ENCODE measurements at places on chromosomes 1 and 21.

DNA sequence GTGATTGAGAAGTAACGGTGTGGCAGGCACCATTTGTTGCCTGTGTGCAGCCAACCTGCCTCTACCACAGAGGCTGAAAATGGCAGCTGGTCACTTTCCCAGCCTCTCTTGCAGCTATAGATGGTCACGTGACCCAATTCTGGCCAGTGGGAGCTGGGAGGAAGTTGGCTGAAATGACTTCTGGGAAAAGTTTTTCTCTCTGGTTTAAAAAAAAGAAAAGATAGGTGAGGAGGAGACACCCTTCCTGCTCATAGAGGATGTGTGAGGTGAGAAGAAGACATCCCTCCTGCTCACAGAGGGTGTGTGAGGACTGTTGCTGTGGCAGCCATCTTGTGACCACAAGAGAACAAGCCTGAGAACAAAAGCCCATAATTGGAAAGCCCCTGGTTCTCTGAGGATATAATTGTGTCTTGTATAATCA is 122.8 kb downstream of the SYF2 start:
- peak; percentile 57 for DNase-seq

- DNase-seq, result peak; percentile 35
Observed at GRCh38 chr1:165717918-165718515, 19.7 kb upstream of the ALDH9A1 start.

DNA sequence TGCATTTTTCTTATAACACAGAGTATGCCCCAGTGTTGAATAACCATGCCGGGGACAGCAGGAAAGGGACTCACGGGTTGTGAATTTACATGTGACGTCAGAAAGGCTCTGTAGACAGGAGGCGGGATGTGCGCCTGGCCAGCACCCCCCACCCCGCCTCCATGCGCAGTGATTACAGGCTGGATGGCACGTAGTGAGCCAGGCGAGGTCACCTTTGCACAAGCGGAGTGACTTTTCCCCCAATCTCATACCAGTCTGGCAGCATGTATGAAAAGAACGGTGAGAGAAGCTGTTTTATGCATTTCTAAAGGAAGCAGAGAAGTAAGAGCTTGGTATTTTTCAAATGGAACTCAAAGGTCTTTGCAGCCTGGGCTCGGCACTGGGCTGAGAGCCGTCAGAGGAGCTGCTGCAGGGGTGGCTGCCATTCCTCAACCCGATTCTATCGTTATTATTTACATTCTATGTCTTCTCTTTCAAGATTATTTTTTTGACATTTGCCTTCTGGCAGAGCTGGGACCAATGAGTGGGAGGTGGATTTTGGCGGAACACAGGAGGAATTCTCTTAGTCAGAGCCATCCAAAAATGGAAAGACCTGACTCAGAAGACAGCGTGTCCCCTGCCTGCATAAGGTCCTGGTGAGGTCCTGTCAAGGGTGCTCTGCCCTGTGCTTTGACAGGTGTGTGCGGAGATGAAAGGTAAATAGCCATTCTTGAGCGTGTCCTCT is 115.6 kb upstream of the SLC45A1 start:
- DNase-seq, result no peak

- no peak for DNase-seq
Observed at GRCh38 chr1:224368409-224368808, 11.7 kb downstream of the CNIH4 start.

DNA sequence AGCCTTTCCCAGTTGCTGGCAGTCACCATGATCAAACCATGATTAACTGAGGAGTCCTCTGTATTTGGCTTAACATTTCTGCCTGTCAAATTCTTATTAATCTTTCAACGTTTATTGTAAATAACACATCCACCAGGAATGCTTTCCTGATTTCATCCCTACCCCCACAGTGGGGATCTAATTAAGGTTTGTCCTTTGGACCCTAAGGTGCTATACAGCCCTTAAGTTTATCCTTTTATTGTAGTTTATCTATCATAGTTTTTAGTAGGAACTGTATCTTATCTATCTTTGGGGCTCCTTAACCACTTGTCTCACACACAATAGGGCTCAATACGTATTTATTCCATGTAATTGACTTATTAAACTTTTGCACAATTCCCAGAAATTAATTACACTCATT is 61.0 kb downstream of the SPATA46 start:
- DNase-seq, result no peak

DNA sequence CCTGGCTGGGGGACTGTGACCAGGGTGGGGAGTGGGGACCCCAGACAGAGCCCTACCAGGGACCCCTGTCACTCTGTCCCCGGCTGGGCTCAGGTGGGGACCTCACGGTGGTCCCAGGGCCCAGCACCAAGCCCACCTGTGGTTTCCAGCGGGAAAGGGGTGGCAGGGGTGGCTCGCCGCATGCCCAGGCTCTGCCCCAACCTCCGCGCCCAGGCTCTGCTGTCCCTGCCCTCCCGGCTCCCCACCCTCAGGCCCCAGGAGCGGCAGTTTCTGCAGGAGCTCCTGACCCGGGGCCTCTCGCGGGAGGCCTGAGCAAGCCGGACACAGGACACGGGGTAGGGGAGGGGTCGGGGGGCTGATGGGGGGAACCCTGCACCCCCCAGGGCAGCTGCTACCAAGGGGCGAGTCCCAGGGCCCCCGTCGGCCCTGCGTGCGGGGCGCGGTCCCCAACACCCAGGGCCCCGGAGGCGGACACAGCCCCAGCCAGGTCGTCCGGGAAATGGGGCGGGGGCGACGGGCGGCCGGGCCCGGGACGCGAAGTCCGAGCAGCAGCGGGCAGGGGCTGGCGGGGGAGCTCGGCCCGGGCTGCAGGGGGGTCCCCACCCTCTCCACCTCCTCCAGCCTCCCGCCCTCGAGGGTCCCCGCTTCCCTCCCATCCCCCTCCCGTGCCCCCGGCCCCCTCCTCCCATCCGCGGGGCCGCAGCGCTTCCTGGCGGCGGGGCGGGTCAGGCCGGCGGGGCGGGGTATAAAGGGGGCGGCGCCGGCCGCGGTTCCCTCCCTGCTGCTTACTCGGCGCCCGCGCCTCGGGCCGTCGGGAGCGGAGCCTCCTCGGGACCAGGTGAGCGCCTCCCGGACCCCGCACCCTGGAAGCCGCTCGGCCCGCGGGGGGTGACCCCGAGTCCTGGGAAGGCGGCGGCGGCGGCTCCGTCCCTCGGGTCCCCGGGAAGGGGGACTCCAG is at the start of gene COL6A2:
Gene COL6A2 (plus strand): TSS at position 777 of the 958 bp plus-strand sequence.
- DNase-seq, result peak; percentile 49

- no peak for DNase-seq
Observed at GRCh38 chr1:35832276-35832905, 24.6 kb downstream of the AGO4 start.

DNA sequence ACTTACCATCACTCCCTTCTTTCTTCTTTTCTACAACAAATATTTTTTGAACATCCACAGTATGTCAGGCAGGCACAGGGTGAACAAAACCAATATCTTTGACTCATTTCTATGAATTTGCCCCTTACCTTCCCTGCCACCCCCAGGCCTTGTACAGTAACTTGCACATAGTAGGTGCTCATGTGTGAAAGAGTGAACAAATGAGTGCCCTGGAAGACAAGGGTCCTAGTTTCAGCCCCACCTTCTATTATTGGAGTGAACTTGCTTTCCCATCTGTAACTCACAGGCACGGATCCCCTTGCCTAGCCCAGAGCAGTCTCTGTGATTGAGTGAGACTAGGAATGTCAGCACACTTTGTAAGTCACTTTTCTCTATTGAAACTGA is 12.8 kb downstream of the ZDHHC18 start:
- DNase-seq, result no peak

- DNase-seq, result no peak
Observed at GRCh38 chr1:215114154-215114933, 31.8 kb downstream of the KCNK2 start.

DNA sequence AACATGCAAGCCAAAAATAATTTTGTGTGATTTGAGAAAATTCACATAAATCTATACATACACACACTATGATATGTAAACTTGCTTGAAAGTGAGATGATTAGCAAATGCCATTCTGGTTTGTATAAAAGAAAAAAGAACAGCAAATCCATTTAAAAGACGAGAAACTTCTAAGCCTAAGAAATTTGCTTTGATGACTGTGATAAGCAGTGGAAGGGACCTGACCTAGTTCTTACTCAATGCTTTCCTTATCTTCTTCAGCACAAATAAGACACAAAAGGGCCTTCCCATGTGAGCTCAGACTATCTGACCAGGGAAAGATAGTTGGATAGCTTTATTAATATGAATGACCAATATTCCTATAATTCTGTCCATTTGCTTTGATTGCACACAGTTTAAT is 25.3 kb upstream of the NMNAT2 start:
- no peak for DNase-seq

- DNase-seq, result peak; percentile 62
Observed at GRCh38 chr1:185681034-185681633, 53.1 kb upstream of the HMCN1 start.

GRCh38 chr1:8402109-8402710 is 84.3 kb downstream of the SLC45A1 start:
- no peak for DNase-seq

GRCh38 chr21:18384771-18385170 is 18.8 kb downstream of the TMPRSS15 start:
- DNase-seq, result no peak

- DNase-seq, result no peak
Observed at GRCh38 chr1:100796046-100796445, 76.5 kb downstream of the VCAM1 start.

DNA sequence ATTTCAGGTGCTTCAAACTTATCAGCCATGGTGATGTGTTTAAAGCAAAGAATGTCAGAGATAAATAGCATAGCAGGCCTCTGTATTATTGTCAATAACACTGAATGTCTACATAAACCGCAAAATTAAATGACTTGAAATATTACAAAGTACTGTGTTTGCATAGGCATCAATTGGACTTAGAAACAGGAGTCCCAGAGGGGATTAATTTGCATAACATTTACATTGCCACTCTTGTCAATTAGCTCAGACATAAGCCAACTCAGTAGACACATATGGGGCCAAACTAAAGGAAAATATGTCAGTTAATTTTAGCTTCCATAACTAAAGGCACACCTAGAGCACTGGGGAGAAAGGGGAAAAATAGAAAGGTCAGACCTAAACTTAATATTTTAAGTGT is 814.5 kb upstream of the NEGR1 start:
- DNase-seq, result no peak

DNA sequence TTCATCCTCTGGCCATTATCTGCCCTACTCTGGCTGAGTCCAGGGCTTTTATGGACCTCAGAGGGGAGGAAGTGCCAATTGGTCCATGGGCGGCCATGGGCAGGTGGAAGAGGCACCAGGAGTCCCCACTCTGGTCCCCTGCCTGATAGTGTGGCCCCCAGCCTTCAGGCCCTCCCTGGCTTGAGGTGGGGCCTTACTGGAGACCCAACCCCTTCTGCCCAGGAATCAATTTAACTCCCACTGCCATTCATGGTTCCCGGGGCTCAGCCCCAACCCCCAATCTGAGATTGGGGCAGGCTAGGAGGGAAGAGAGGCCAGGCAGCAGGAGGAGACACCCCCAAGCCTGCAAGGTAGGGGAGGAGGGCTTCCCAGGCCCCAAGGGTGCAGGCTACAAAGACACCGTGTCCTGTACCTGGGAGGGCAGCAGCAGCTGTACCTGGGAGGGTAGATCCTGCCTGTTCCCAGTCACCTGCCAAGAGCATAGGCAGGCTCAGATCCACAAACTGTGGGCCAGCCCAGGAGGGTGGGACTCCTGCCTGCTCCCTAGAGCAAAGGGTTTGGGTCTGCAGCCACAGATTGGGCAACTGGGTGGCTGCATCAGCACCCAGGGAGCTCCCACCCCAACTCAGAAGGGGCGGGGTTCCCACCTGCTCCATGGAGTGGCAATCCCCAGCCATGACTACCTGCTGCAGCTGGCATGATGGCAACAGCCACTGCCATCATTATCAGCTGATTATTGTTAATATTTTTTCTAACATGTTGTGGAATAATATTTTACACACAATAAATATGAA is 1044.1 kb upstream of the B3GALT2 start:
- no peak for DNase-seq

DNA sequence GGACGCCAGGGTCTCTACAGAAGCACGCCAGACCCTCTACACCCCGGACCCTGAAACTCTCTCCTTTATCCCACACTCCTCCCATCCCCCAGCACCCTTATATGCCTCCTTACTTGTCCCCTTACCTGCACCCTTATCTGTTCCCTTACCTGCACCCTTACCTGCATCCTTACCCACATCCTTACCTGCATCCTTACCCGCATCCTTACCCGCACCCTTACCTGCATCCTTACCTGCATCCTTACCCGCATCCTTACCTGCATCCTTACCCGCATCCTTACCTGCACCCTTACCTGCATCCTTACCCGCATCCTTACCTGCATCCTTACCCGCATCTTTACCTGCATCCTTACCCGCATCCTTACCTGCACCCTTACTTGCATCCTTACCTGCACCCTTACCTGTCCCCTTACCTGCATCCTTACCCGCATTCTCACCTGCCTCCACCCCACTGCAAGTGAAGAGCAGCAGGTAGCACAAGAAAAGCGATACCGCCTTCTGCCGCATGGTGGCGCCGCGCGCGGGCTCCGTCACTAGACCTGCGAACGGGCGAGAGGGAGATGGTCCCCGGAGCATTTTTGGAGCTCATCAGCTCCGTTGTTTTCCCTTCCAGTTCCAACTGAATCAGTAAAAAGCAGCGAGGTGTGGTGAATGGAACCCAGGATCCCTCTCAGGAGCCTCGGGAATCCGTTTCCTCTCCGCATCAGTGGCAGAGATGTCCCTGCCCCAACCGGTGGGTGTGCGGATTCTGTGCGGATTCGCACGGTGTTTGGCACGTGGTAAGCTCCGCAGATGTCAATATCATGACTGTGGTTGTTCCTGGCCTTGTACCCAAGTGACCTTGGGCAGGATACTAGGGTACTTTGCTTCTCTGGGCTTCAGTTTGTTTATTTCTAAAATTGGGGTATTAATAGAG is 2.9 kb downstream of the IFI6 start:
- DNase-seq, result peak; percentile 88

- no peak for DNase-seq
Observed at GRCh38 chr1:2472109-2472508, 4.0 kb upstream of the PLCH2 start.

DNA sequence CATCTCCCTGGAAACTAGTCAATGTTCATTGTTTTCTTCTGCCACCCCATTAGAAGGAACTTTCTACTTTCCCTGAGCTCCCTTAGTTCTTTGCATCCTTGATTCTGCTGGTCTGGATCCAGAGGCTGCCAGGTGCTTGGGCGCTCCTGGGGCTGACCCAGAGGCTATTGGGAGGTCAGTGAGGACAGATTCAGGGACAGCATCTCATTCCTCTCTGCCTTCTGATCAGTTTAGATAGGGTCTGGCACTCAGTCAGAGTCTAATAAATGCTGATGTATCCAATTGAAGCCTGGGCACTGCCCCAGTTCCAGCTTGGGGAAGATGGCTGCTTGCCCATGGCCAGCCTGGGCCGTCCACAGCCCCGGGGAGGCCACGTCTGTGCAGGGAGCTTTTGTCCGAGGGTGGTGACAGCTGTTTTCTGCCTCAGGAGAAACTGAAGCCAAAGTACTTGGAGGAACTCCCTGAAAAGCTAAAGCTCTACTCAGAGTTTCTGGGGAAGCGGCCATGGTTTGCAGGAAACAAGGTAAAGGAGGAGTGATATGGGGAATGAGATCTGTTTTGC is 2.3 kb downstream of the GSTM1 start:
- no peak for DNase-seq

DNA sequence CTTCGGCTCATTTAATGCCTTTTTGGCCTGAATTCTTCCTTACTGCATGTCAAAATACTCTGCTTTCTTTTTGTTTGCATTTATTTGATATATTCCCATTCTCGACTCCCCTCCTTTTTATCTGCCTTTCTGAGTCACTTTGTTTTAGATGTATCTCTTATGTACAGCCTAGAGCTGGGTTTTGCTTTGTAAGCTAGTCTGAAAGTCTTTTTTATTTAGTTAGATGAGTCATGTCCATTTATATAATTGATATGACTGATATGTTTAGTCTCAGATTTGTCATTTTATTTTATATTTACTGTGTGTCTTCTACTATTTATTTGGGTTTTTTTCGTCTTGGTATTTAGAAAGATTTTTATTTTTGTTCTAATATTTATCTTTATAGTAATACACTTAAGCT is 33.6 kb upstream of the GNG5 start:
- DNase-seq, result no peak

All from CD4-positive, alpha-beta T cell treated with Interleukin-12 subunit alpha and Interleukin-12 subunit beta, for 1 hour (primary cell).